ENCODE measurements at places on chromosomes 3 and 15.

GRCh38 chr15:58058729-58059128 lies 6.8 kb downstream of the ALDH1A2 start:
- no peak for DNase-seq

DNA sequence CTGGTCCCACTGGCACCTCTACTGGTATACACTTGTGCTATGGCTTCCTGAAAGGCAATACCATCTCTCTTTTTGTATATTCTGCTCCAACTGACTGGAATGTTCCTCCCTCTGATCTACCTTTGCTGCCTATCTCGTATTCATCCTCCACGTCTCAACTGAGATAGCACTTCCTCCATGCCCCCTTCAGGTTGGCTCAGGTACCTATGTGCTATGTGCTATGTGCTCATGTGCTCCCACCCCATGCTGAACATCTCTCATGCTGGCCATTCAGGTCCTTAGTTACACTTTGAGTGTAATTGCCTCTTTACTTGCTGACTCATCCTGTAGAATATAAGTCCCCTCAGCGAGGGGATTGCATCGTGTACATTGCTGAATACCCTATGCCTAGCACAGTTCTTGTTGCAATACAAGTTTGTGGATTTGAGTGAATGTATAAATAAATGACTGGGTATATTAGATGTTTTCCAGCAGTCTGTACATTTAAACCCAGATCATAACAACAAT lies 156.9 kb downstream of the SOX2 start:
- DNase-seq, result no peak

DNA sequence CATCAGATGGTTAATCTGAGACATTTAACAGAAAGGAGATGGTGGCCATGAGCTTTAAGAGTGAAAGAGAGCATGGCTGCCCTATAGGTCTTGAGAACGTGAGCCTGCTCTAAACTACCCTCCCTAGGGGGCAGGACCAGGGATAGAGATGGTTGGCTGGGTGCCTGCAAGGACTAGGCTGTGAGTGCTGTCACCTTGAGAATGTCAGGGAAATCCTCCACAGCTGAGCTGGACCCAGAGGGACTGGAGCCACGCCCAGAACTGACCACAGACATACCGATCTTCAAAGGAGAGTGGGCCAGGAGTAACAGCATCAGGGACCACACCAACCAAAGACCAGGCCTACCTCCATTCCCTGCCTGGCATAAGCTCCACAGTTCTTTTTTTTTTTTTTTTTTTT lies 53.6 kb upstream of the UBE2E1 start:
- DNase-seq, result no peak

- no peak for DNase-seq
Measured at GRCh38 chr15:85632014-85632413, 162.7 kb downstream of the KLHL25 start.

DNA sequence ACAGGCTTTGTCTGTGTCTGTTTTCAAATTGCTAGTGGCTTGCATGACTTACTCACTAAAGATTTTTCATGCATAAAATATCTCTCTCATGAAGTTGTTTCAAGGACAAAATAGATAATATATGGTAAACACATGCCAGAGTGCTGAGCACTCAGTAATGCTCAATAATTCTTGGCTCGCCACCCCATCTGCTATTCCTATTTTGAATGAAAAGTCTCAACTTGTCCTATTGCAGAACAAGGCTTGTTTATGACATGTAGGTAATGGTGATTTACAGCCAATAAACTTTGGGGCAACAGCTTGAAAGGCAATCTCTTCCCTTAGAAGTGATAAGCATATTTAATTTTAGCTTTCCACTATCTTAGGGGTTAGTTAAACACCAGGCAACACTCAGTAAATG lies 789.0 kb upstream of the ROBO1 start:
- no peak for DNase-seq

DNA sequence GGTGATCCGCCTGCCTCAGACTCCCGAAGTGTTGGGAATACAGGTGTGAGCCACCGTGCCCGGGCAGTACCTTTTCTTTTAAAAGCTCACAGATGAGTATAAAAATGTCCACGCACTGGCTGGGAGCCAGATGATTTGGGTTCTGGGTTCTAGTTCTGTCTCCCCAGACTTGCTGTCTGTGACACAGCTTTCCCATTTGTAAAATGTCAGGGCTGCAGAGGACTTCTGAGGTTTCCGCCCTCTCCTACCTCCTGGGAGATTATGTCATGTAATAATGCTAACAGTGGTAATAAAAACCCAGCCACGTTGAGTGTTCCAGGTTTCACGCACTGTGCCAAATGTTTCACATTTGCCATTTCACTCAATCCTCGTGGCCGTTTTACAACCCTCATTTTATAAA lies 1.3 kb upstream of the PPP4R2 start:
- no peak for DNase-seq

DNA sequence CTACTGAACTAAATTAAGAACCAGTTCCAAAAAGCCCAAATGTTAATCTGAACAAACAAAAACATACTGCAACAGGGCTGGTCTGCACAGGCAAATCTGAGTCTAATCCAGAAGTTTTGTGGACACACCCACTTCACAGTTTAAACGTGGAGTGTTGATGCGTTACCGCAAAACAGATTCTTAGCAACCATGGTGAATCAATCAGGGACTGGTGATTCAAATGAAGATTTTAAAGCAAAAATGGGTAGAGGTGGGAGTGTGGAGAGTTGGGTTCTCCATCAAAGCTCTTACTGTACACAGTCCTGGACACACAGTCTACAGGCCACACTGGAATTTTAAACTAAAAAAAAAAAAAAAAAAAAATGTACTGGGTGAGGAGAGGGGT lies 5.2 kb downstream of the ANXA2 start:
- DNase-seq, result no peak

DNA sequence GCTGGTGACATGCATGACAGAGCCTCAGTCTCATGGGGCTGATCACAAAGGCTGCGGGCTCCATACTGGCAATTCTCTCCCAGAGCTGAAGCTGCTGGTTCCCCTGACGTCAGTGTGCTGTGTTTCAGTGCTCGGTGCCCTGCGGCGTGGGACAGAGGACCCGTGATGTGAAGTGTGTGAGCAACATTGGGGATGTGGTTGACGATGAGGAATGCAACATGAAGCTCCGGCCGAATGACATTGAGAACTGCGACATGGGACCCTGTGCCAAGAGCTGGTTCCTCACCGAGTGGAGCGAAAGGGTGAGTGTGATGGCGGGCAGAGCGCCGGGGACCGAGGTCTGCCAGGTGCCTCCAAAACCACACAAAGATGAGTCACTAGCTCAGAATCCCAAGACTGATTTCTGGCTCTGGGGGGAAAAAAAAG lies 62.0 kb upstream of the NR2E3 start:
- DNase-seq, result no peak

- no peak for DNase-seq
Measured at GRCh38 chr3:144511346-144511745, 539.7 kb downstream of the DIPK2A start.

DNA sequence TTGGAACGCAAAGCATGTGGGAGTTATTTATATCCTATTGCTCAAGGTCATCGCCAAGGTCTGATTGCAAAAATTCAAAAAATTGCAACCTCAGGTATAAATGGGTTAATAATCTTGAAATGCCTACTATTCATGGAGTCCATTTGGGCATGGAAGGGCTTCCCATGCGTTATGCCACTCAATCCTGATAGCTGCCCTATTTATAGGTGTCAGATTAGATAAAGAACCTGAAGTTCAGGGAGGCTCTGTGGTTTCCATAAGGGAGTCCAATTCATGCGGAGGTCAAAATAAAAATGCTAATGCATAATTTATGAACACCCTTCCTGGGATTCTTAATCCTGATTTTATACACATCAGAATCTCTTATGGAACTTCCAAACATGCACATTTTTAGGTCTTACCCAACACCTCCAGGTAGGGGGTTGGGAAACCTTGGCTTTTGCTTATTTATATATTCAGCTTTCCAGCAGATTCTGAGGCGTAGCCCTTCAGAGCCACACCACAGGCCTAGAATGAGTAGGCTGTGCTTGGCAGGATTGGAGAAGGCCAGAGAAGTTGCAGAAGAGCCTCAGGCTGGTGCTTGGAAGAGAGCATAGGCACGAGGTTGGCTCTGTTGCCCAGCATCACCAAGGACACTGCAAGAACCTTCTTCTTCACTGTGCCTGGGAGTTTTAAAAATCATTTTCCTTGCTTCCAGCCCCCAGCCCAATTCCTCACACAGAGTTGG lies 324.4 kb upstream of the CFAP20DC start:
- DNase-seq, result no peak

DNA sequence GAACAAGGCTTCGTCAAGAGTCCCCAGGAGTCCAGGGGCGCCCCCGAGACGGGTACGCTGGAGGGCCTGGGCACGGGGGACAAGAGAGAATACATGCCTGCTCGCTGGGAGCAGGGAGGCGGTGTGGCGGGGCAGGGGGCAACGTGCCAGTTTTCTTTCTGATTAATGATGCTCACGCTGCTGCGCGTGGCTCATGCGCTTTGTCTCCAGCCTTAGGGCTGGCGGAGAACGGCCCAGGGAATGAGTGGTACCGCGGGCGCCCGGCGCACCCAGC lies 408 bp upstream of the ARPP21 start:
- no peak for DNase-seq

DNA sequence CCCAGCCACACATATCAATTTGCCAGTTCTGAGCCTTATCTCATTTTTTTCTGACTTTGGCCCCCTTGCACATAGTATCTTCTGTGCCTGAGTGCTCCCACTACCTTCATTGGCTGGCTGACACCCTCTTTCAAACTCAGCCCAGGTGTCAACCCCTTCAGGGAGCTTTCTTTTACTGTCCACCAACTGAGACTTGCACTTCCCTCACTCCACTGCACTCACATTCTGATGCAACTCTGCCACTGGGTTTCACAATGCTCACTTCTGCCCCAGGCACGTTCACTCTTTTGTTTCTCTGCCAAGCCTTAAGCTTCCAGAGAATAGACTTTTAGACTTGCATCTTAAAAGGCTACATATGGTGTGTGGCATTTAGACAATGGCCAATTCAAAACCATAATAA lies 101.5 kb upstream of the CBLB start:
- no peak for DNase-seq

GRCh38 chr15:81043281-81043934 lies 42.7 kb downstream of the TLNRD1 start:
- DNase-seq, result no peak

GRCh38 chr15:74628949-74629348 lies 13.3 kb downstream of the CLK3 start:
- DNase-seq, result no peak

GRCh38 chr3:149975919-149976318 lies 5.2 kb upstream of the PFN2 start:
- no peak for DNase-seq

DNA sequence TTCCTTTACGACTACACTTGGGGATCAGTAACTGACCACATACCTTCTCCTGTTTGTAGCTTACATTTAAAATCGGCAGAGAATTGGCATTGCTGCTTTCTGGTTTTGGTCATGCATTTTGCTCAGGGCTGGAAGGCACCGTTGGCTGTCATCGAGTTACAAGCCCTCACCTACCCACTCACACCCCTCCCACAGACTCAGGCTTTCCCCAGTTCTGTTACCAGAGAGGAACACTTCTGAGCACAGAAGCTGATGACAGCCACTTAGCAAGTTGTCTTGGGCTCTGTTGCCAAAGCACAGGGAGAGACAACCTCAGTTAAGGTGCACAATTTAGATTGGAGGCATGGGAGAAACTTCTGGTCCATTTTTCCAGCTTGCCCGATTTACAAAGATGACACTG lies 204.8 kb upstream of the TOPAZ1 start:
- DNase-seq, result no peak

- no peak for DNase-seq
Measured at GRCh38 chr3:39882111-39882510, 72.7 kb downstream of the MYRIP start.

DNA sequence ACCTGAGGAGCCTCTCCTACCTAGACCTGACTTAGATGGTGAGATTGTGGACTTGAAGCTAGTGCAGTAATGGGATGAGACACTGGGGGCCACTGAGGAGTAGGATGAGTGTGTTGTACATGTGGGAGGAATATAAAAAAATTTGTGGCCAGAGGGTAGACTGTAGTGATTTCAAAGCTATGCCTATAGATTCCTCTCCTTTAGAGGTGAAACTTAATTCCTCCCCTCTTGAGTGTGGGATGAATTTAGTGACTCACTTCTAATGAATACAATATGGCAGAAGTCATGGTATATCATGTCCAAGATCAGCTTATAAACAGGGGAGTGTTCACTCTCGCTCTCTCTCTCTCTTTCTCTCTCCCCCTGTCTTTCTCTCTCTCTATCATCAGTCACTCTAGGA lies 6.7 kb downstream of the ZNF860 start:
- DNase-seq, result no peak

- DNase-seq, result no peak
Measured at GRCh38 chr15:80490431-80490990, 86.3 kb downstream of the ARNT2 start.

DNA sequence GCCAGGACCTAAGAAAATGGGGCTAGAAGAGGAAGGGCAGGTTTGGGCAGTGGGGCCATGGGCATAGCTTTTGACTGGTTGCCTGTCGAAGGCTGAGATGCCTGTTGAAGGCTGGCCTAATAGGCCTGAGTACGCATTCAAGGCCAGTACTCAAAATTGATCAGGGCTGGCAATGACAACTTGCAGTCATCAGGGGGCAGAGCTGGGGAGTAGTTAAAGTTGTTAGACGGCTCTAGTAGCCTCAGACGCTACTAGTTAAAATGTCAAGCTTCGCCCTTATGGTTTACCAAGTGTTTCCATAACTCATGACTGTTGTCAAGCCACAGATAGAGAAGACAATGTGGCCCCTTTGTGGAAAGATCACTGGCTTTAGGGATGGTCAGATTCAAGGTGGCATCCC lies 28.7 kb downstream of the SPG21 start:
- no peak for DNase-seq

DNA sequence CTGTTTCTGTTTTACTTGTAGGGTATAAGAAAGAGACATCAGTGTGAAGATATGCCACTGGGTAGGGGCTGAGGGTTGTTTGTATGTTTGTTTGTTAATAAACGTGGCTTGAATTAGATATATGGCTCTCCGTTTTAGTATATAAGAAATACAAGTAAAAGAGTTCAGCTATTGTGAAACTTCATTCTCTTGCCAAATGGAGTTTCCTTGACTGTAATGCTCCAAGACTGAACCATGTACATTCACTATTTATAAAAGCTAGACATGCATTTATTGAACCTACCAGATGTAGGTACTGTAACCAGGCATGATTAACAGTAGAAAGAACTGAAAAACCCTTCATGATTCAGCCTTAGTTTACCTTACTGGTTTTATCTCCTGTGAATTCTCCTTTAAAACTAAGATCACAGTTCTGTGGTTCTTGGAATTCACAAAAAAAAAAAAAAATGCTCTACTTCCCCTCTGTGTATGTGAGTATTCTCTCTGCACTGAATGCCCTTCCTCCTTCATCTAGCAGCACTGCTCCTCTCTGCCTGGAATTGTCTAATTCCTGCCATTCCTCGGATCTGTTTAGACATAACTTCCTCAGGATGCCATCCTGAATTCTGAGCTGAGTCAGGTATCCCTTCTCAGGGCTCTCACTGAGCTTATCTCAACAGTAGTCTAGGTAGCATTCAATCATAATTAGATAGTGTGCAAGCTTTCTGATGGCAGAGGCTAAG lies 504.4 kb downstream of the FHIT start:
- DNase-seq, result no peak

GRCh38 chr3:25405335-25405734 lies 22.7 kb upstream of the RARB start:
- DNase-seq, result no peak

- DNase-seq, result no peak
Measured at GRCh38 chr15:34722439-34722836, 32.4 kb downstream of the GJD2 start.

Measured in kidney capillary endothelial cell (primary cell).